ENCODE measurements at places on chromosomes 6 and 20.
A peak's percentile ranks its signal among the peaks of the same experiment; 100 is the strongest.

GRCh38 chr6:41697861-41698781 lies 37.3 kb downstream of the TFEB start:
- DNase-seq = no peak

- no peak for DNase-seq
Measured at GRCh38 chr6:69216127-69216526, 580.7 kb downstream of the LMBRD1 start.

DNA sequence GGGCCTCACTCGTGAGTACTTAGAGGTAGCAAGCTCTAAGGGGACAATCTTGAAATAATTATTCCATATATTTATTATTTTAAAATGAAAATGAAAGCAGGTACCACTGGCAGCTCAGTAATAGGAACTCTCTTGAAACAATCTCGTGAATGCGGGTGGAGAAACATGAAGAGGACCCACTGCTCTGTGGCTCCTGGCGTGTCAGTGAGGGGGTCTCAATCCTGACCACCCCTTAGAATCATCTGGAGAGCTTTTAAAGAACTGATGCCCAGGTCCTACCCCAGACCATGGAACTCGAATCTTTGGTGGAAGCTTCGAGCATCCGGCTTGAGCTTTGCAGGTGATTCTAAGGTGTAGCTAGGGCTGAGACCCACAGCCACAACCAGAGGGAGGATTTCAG lies 23.9 kb upstream of the PXDC1 start:
- DNase-seq = no peak

GRCh38 chr6:157445277-157446009 lies 64.5 kb downstream of the ZDHHC14 start:
- DNase-seq = no peak

DNA sequence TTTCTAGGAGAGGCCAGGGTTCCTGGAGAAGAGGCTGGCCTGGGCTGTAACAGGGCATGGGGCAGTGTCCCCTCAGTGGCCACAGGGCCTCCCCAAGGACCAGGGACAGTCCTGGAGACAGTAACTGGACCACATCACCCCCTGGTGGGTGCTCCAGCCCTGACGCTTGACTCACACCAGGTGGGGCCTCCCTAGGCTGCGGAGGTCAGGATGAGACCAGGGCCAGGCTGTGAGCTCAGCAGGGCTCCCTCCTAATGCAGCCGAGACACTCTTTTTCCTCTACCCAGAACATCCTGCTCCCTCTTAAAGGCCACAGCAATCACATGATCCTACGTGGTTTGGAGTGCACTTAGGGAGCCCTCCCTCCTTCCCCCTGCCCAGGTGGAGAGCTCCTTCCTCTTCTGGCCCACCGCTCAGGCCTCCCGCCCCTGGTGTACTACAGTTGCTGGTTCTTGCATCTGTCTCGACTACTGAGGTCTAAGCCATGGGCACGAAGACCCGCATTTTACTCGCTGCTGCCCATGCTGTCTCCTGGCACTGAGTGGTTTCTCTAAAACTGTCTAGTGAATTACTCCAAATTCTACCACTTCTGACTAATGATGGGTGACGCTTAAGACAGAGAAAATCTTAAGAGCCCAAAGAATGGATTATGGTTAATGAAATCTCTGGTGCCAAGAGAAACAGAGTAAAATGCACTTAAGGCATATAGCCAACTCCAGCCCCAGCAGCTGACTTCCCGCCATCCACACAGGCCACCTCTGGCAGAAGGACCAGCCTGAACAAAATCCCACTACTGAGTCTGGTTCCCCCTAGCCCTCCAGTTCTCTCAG lies 166.1 kb upstream of the CST7 start:
- no peak for DNase-seq

GRCh38 chr6:150394899-150395295 lies 26.1 kb downstream of the IYD start:
- no peak for DNase-seq

DNA sequence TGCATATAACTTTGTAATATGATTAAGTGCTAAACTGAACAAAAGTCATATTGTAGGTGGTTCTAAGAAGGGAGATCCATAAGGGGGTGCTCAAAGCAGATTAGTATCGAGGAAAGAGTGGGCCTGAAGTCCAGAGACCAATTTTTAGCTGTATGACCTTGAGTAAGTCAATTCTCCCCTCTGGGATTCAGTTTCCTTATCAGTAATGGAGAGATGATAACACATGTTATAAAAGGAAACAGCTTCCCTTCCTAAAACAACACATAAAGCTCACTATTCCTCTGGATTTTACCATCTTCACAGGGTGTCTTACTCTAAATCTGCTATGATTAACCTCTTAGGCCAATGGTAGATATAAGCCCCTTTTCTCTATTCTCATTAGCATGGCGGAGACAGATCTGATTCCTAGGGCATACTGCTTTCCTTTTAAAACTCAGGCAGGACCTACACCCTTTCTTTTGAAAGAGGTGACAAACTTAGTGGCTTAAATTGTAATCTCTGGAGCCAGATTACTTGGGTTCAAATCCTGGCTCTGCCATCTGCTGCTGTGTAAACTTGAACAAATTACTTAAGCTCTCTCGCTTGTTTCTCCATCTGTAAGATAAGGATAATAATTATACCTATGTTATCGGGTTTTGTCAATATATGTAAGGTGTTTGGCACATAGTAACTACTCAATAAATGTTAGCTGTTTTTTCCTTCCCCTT lies 39.5 kb downstream of the ACSS2 start:
- DNase-seq = no peak

DNA sequence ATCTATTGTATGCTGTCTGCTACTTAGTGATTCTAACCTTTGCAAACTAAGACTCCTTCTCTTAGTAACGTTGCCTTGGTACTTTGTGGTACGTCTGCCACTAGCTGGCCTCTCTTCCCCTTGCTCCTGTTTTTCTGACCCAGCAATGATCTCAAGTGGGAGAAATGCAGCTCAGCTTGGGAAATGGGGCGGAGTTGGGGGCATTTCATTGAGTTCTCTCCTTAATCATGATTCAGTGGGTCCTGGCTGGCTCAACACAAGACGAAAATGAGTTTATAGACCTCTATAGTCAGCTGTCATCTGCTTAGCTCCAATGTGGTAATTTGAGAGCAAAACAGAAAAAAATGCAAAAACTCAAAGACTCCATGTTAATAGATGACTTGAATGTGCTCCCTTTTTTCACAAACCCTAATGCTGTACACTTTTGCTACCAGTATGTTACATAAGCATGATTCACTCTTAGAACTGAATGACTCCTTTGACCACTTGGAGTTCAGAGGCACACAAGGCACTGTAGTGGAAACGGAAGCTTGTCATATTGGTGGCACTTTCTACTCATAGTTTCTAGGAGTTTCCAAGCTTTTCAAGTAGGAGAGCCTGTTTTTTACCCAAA lies 55.3 kb upstream of the SOX4 start:
- DNase-seq = no peak

GRCh38 chr20:31989030-31989645 lies 21.1 kb upstream of the CCM2L start:
- no peak for DNase-seq

DNA sequence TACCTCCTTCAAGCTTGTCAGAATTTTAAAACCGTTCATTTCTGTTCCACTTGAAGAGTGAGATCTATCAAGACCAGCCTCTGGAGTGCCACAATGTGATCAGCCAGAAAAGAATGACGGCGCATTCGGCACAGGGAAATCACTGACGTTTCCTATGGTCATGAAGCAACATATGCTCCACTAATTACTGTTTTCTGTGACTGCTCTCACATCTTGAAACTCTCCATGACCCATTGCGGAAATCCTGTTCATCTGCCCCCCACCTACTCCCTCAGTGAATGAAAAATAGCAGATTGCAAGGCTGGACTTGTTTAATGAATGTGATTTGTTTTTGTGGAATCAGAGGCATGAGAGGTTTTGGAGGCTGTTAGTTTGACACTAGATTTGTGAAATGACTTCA lies 53.2 kb downstream of the SAMD5 start:
- no peak for DNase-seq

GRCh38 chr20:36408219-36408618 lies 102.1 kb downstream of the DLGAP4 start:
- no peak for DNase-seq

GRCh38 chr20:57229490-57229889 lies 37.0 kb downstream of the BMP7 start:
- DNase-seq = no peak

- no peak for DNase-seq
Measured at GRCh38 chr6:112912416-112913101, 565.4 kb downstream of the RFPL4B start.

DNA sequence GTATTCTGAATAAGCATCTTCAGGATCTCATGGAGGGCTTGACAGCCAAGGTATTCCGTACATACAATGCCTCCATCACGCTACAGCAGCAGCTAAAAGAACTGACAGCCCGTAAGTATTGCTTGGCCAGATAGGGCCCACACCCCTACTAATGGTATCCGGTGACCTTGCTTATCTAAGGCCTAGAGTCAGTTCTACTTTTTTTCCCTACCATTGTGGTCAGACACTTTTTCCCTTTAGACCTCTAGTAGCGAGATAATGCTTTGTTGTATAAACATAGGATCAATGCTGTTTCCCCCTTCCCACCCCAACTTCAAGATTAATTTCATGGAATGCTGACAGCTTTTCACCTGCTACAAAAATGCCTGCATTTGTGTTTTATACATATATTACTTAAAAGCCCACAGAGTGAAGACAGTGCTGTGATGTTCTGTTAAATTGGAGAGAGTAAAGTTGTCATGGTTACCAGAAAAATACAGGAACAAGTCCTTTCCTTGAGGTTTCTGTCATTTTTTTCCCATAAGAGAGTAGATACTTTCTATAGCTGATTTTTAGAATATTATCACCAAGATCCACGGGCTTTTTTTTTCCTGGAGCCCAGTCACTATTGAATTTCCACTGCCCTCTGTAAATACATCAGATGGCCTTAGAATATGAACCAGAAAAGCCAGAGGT lies 20.9 kb upstream of the PLCG1 start:
- no peak for DNase-seq

DNA sequence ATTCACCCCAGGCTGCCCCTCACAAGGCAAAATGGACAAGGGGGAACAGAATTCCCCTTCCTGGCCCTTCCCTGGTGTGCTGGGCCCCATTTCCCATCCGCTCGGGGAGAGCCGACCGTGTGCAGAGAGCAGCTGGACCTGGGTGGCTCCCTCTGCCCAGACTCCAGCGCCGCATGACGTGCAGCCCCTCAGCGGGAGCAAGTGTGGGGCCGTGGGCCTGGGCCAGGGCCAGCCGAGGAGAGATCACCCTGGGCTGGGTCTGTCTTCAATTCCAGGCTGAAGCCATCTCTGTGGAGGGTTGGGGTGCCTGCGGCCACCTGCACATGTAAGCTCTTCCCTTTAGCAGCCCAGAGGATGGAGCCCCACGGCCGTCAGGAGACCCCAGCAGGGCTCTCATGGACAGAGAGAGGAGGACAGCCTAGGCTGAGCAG lies 241.8 kb downstream of the TTLL2 start:
- no peak for DNase-seq

DNA sequence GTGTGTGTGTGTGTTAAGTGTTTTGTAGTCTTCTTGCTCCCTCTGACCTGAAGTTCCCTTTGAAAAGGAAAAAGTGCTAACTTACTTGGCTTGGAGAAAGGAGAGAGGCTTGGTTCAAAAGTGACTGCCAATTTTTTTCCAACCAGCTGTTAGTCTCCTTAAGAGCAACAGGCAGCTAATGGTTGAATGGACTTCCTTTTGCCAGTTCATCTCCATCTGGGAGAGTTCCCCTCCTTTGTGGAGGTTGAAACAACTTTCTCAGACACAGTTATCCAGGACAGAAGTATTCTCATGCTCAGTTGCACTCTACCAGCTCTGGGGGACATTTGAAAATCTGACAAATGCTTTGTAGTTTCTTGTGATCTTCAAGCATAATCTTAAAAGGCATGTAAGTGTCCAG lies 4.5 kb downstream of the RIPOR2 start:
- DNase-seq = no peak

GRCh38 chr6:118869350-118869749 lies 24.6 kb upstream of the ASF1A start:
- no peak for DNase-seq

DNA sequence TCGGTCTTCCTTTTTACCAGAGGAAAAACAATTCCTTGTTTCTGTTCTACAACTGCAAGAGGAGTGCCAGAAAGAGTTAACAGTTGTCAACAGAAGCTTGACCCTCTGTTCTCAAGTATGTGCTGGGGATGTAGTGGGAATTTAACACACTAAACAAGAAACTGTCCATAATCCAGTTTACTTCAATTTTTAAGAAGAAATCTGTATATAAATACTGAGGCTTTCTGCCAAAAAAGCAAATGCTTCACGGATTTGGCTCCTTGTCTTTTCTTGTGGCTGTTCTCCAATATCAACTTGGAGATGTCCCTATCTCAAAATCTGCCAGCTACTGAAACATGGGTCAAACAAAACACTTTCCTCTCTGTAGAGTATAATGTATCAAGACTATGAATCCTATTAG lies 26.8 kb downstream of the REV3L start:
- DNase-seq = no peak

DNA sequence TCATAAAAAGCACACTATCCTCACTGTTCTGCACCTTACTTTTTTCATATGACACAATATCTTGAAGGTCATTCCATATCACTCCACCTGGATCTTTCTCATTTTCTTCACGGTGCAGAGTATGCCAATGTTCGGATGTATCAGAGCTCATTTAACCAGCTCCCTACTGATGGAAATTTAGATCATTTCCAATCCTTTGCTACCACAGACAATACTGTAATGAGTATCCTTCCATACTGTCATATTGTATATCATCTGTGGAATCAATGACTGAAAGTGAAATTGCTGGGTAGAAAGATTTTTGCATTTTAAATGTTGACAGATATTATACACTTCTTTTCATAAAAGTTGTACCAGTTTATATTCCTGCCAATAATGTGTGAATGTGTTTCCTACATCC lies 2.2 kb upstream of the RAB44 start:
- no peak for DNase-seq

GRCh38 chr20:32972181-32973076 lies 31.8 kb downstream of the SUN5 start:
- peak; percentile 57 for DNase-seq

Data from activated B cell treated with CpG ODN at 0.5 μM for 24 hours (primary cell).